ENCODE measurements at places on chromosomes 2 and 18. TPM values are rescaled to one million over a fixed set of nuclear protein-coding genes. Genes with fewer than 3 reads are reported as not detected.

DNA sequence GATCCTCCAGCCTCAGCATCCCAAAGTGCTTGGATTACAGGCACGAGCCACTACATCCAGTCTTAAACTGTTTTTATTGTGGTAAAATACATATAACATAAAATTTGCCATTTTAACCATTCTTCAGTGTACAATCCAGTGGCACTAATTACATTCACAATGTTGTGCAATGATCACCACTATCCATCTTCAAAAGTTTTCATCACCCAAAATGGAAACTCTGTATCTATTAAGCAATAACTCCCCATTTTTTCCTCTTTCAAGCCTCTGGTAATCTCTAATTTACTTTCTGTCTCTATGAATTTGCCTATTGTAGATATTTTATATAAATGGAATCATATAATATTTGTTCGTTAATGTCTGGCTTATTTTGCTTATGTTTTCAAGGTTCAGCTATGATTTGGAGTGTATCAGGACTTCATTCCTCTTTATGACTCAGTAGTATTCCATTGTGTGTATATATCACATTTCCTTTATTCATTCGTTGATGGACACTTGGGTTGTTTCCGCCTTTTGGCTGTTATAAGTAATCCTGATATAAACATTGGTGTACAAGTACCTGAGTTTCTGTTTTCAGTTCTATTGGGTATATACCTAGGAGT lies 71.8 kb downstream of the GFPT1 start:
- DNase-seq, result no peak
- H3K36me3 ChIP-seq, result no peaks in the 10 kb centered on the region
- H3K27me3 ChIP-seq, result no peaks in the 10 kb centered on the region
- H3K27ac ChIP-seq, result no peak overlapping the region
- no peaks in the 10 kb centered on the region for H3K4me1 ChIP-seq

REEP1 gene
- 0.22 TPM for total RNA-seq

DNA sequence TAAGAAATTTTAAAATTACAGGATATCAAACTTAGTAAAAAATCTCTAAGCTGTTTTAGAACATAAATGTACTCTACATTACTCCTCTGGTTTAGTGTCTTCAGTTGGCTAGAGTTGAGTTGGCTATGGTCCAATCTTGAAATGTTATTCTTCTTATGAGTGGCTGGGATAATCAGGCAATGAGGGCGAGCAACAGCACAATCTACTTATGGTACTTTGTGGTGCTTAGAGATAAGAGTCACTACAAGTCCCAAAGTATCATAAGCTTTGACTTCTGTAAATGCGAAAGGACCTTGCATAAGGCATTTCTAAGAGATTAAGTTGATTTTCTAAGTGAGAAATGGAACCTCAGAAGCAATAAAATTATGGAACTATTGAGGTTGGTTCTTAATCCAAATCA lies 361.7 kb downstream of the GPD2 start:
- no peaks in the 10 kb centered on the region for H3K4me1 ChIP-seq
- H3K36me3 ChIP-seq, result no peaks in the 10 kb centered on the region

LGALSL gene
- total RNA-seq, result 2.9 TPM

OSBPL1A gene
- total RNA-seq, result 1.1 TPM

- H3K27ac ChIP-seq, result no peak overlapping the region
- no peaks in the 10 kb centered on the region for H3K27me3 ChIP-seq
- H3K4me1 ChIP-seq, result no peaks in the 10 kb centered on the region
- no peak overlapping the region for H3K4me3 ChIP-seq
- no peak for DNase-seq
Observed at GRCh38 chr2:150698016-150698661, 210.7 kb upstream of the RND3 start.

DNA sequence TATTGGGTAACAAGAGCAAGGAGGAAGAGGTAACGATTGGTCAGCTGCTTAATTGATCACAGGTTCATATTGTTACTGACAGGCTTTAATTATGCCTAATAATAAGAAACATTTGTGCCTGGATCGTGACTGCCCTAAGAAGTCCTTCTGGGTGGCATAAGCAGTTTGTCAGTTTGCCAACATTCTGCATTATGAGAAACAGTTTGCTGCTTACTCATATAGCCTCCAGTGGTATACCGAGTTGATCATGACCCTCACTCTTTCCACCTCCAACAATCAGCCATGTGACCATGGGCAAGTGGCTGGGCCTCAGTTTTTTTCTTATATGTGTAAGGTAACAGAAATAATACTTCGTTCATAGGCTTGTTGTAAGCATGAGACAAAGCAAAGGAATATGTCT lies 96.6 kb upstream of the CABLES1 start:
- no peak overlapping the region for H3K27ac ChIP-seq
- no peaks in the 10 kb centered on the region for H3K27me3 ChIP-seq
- no peak overlapping the region for H3K4me3 ChIP-seq
- no peak for DNase-seq
- no peaks in the 10 kb centered on the region for H3K4me1 ChIP-seq

GRCh38 chr2:42193722-42194187 lies 24.6 kb downstream of the EML4 start:
- H3K36me3 ChIP-seq, result 0 out of 2 replicates have a peak, but pooled peaks cover 5% of the 10 kb centered on the region
- no peaks in the 10 kb centered on the region for H3K27me3 ChIP-seq
- no peak overlapping the region for H3K27ac ChIP-seq
- no peak for DNase-seq
- peaks cover 8% of the 10 kb centered on the region for H3K4me1 ChIP-seq

- no peak overlapping the region for H3K27ac ChIP-seq
- no peaks in the 10 kb centered on the region for H3K27me3 ChIP-seq
- peak; percentile 71 for DNase-seq
- peaks cover 35% of the 10 kb centered on the region for H3K4me1 ChIP-seq
- H3K36me3 ChIP-seq, result no peaks in the 10 kb centered on the region
Observed at GRCh38 chr2:69694894-69695849, 46.8 kb upstream of the ANXA4 start.

DNA sequence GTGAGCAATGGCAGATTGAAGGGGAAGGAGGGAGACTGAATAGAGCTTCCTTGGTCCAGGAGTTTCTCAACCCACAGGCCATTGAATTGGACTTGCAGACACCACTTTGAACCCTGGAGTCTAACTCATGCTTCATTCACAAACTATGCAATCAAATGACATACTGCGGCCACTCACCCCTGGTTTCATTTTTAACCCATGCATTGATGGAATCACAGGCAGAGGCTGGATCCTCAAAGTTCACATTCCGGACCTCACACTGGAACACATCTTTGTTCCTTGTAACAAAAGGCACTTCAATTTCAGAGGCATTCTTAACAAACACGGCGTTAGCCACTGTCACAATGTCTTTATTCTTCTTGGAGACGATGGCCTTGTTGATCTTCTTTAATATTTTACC lies 40.7 kb downstream of the MRPL44 start:
- DNase-seq, result no peak
- H3K4me1 ChIP-seq, result no peaks in the 10 kb centered on the region
- no peaks in the 10 kb centered on the region for H3K36me3 ChIP-seq
- H3K27me3 ChIP-seq, result no peaks in the 10 kb centered on the region
- H3K4me3 ChIP-seq, result no peak overlapping the region

DNA sequence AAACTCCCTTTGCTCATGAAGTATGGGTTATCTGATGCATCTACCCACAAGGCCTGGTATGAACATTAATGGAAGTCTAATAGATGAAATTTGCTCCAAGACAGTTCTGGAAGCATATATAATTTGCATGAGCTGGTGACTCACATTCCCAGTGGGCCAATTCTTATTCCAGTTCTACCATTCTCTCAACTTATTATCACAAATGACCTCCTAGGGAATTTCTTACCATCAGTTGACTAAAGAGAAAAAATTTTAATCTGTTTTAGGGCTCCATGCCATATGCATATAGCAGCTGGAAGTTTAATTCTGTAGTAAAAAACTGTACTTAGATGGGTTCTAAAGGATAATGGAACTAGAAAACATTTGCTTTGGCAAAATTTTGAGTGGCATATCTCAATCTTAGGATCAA lies 165.2 kb upstream of the COL3A1 start:
- no peak overlapping the region for H3K27ac ChIP-seq
- H3K36me3 ChIP-seq, result no peaks in the 10 kb centered on the region
- H3K4me3 ChIP-seq, result no peak overlapping the region
- no peaks in the 10 kb centered on the region for H3K27me3 ChIP-seq
- H3K4me1 ChIP-seq, result no peaks in the 10 kb centered on the region
- no peak for DNase-seq

- no peaks in the 10 kb centered on the region for H3K4me1 ChIP-seq
- H3K4me3 ChIP-seq, result no peak overlapping the region
- no peaks in the 10 kb centered on the region for H3K36me3 ChIP-seq
- no peak for DNase-seq
- no peak overlapping the region for H3K27ac ChIP-seq
Observed at GRCh38 chr18:49625021-49625691, 63.3 kb downstream of the LIPG start.

DNA sequence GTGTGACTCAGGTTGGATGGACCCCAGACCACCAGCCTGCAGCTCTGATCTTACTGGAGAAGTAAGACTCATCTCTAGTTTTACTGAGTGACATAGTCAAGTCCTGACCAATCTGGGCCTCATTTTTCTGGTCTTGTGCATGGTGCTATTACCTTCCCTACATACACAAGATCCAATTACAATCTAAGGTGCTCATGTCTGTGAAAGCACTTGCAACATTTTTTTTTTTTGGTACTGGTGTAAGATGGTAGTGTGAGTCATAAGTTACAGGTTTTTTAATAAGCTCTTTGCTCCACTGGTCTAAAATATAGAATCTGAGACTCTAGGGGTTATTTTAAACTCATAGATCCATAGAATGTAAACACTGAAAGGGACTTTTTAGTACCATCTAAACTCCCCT lies 117.3 kb upstream of the EFEMP1 start:
- no peaks in the 10 kb centered on the region for H3K36me3 ChIP-seq
- no peak overlapping the region for H3K4me3 ChIP-seq
- no peak for DNase-seq
- H3K4me1 ChIP-seq, result no peaks in the 10 kb centered on the region
- H3K27ac ChIP-seq, result no peak overlapping the region

All from Karpas-422 (cell line).